ENCODE measurements at places on chromosomes 1 and 21.

DNA sequence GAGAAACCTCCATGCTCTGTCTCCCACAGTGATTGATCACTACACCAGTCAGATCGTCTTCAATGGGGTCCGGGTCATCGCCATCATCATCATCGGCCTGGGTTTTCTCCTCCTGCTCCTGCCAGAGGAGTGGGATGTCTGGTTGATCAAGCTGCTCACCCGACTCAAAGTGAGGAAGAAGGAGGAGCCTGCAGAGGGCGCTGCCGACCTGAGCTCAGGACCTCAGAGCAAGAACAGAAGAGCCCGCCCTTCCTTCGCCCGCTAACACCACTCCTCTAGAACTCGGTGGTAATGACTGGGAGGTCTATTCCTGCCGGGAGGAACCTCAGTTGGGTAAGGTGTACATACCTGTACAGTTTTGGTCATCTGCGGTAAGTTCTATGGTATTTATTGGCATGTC, 50.3 kb upstream of the COA6 start:
- peak; percentile 77 for DNase-seq

- DNase-seq: no peak
Observed at GRCh38 chr1:36918604-36919003, 115.7 kb downstream of the GRIK3 start.

GRCh38 chr1:48371598-48371997, 100.4 kb downstream of the SPATA6 start:
- no peak for DNase-seq

- no peak for DNase-seq
Observed at GRCh38 chr1:199226163-199226562, 587.3 kb downstream of the PTPRC start.

DNA sequence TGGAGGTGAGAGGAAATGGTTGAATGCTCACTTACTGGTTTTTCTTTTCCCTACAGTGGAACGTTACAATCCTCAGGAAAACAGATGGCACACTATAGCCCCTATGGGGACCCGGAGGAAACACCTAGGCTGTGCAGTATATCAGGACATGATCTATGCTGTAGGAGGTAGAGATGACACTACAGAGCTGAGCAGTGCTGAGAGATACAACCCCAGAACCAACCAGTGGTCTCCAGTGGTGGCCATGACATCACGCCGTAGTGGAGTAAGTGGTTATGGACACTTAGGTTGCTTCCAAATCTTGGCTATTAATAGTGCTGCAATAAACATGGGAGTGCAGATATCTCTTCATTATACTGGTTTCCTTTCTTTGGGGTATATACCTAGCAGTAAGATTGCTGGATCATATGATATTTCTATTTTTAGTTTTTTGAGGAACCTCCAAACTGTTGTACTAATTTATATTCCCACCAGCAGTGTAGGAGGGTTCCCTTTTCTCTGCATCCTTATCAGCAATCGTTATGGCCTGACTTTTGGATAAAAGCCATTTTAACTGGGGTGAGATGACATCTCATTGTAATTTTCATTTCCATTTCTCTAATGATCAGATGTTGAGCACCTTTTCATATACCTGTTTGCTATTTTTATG, 48.8 kb upstream of the DARS2 start:
- DNase-seq: no peak

DNA sequence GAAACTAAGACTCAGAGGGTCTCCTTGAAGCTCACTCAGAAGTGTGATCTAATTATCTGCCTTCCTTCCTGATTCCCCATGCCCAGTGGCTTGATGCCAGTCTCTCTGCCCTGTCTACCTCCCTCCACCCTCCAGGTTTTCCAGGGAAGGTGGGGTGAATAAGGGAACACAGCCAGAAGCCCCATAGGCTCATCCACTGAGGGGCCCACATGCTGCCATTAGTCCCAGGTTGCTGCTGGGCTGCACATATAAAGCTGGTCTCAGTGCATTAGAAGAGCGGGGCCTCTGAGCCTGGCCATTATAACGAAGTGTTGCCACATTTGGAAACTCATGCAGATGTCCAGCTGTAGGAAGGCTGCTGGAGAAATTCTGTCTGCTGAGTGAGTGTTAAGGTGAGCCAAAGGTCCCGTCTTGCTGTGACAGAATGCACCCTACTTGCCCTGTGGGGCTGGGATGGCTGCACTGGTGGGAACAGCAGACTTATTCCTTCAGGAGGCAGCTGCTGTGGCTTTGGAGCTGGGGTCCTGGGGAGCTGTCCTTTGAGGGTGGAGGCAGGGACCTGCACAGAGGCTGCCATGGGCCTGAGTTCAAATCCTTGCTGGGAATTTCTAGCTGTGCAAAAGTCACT, 2.9 kb downstream of the ADORA1 start:
- no peak for DNase-seq

- no peak for DNase-seq
Observed at GRCh38 chr1:85611425-85611824, 30.9 kb downstream of the CCN1 start.

GRCh38 chr1:78155121-78155520, 109.4 kb downstream of the GIPC2 start:
- DNase-seq: no peak

DNA sequence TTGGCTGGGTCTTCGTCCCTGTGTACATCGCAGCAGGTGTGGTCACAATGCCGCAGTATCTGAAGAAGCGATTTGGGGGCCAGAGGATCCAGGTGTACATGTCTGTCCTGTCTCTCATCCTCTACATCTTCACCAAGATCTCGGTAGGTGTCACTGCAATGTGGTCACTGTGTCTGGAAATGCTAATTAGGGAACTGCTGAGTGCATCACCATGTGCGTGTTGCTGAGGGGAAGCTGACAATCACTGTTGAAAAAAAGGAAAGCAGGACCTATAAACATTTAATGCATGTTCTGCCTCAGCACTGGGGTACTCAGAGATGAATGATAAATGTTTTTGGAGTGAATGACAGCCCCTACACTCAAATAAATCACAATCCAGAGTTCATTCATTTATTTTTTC, 6.8 kb downstream of the SLC5A9 start:
- DNase-seq: no peak

DNA sequence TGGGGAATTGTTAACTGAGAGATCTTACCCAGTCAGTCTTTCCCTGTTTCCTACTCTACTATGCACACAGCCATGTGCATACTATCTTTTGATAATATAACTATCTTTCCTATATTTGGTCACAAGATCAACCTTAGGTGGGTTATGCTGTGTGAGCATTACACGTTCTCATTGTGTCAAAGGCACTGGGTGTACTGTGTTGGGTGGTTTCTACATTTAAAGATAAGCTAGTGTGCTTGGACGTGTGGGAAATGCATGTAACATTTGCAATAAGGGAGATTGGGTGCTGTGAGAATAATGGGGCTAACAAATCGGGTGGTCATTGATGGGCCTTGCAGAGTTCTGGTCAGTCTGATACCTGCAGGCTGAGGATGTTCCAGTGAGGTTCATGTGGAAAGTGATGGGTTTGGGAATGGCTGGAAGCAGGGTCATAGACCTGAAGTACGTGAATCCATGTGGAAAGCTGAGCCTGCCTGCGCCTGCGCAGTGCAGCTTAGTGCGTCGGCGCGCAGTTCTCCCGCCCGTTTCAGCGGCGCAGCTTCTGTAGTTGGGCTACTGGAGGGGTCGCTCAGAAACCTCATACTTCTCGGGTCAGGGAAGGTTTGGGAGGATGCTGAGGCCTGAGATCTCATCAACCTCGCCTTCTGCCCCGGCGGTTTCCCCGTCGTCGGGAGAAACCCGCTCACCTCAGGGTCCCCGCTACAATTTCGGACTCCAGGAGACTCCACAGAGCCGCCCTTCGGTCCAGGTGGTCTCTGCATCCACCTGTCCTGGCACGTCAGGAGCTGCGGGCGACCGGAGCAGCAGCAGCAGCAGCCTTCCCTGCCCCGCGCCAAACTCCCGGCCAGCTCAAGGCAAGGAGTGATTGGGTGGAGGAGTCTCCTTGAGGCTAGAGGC, at the start of gene MSH4:
Gene MSH4 (plus strand): TSS at position 507 of the 897 bp plus-strand sequence. CDS start 104 bp downstream, at position 611.
- peak; percentile 86 for DNase-seq

DNA sequence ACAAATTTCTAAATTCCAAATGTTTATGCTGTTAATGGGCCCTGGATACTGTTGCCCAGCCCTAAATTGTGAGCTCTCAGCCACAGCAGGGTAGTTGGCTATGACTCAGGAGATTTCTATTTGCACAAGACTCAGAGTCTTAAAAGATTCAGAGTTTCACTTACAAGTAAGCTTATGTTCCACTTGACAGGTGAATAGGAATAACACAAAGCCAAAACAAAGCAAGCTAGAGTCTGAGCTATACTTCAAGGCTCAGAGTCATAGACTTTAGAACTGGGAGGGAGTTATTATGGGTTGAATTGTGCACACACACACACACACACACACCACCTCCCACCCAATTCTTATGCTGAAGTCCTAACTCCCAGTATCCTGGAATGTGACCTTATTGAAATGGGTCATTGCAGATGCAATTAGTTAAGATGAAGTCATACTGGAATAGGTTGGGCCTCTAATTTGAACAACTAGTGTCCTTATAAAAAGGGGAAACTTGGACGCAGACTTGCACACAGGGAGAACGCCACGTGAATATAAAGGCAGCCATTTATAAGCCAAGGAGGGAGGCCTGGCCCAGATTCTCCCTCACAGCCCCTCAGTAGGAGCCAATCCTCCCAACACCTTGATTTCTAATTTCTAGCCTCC, 30.2 kb downstream of the PRDX6 start:
- peak; percentile 30 for DNase-seq

GRCh38 chr1:61797045-61797755, 54.9 kb downstream of the PATJ start:
- no peak for DNase-seq

GRCh38 chr1:192133350-192133926, 24.8 kb upstream of the RGS18 start:
- DNase-seq: no peak

DNA sequence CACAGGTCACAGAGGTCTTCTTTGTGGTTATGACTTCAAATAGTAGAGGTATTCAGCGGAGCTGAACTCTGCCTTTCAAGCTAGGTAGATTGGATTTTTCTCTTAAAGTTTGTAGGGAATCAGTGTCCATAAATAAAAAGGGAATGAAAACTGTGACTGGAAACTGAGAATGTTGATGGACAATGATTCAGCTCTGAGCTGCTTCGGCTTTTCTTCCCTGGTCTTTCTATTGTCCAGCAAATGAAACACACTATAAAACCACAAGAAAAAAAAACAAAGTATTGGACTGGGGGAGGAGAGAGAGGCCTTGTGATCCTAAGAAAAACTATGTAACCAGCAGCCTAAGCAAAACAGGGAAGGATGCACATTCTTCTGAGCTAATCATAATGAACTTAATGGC, 11.1 kb downstream of the TNNI3K start:
- DNase-seq: no peak

GRCh38 chr21:46655230-46655629, 19.8 kb downstream of the PRMT2 start:
- DNase-seq: no peak

DNA sequence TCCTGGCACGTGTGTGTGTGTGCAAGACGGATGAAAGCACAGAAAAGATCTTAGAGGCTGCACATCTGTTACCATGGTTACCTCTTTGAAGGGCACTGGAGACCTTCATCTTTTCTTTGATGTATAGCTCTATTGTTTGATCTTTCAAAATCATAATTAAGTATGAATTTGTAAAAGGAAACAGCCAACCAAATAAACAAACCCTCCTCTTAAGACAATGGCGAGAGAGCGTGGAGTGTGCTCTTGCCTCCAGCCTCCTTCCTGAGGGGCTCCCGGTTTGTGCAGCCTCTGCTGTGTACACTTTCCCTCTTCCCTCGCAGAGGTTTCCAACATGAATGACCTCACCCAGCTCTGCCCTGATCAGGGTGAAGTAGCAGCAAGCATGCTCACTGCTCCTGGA, 27.9 kb downstream of the CACNA1S start:
- no peak for DNase-seq

- no peak for DNase-seq
Observed at GRCh38 chr1:183896466-183897048, 91.6 kb downstream of the RGL1 start.

DNA sequence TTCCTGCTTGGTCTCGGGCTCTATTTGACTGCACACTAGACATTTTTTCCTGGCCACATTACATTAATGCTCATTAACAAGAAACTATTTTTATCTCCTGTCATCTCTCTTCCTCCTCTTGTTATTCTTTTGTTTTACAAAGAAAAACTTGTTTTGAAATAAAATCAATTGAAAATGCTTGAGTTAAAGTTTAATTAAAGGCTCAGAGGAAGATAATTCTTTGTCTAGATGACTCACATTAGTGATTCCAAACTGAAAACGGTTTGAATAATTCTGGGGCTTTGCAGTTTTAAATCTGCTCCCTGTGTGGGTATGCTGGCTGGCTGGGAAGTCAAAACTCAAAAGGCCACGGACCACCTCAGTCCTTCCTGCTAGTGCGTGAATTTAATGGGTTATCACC, 29.6 kb downstream of the RGS5 start:
- DNase-seq: no peak

- DNase-seq: peak; percentile 81
Observed at GRCh38 chr1:109490029-109490933, 3.6 kb upstream of the CYB561D1 start.

- DNase-seq: no peak
Observed at GRCh38 chr1:214326406-214326805, 45.4 kb downstream of the SMYD2 start.

DNA sequence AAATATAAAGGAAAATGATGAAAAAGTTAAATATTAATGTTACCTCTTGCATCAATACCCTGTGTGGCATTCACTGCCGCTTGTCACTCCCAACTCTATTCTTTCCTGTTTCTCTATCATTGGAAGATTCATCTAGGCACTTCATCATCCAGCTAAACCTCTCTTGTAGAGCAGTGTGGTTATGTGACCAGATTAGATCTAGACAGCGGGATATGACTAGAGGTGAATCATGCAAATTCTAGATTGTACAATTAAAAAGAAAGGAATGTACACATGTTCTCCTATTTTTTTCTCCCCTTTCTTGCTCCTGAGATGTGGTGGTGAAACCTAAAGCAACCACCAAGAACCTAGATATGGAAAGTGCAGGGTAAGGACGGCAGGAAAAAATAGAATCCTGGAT, 174.1 kb downstream of the LBR start:
- DNase-seq: no peak

- DNase-seq: no peak
Observed at GRCh38 chr1:119081700-119082099, 58.8 kb downstream of the WARS2 start.

GRCh38 chr21:42747746-42748351, 94.4 kb downstream of the PDE9A start:
- peak; percentile 84 for DNase-seq

GRCh38 chr1:231693361-231694074, 66.9 kb downstream of the DISC1 start:
- no peak for DNase-seq

GRCh38 chr21:30227633-30228404, 11.9 kb upstream of the CLDN8 start:
- no peak for DNase-seq

- no peak for DNase-seq
Observed at GRCh38 chr21:36701756-36702621, 3.1 kb downstream of the SIM2 start.

- DNase-seq: no peak
Observed at GRCh38 chr1:23506376-23507107, 22.6 kb upstream of the ASAP3 start.

- DNase-seq: peak; percentile 85
Observed at GRCh38 chr1:156490401-156491032, 10.1 kb downstream of the MEF2D start.

- no peak for DNase-seq
Observed at GRCh38 chr1:74943046-74943445, 191.1 kb upstream of the LHX8 start.

GRCh38 chr1:16152481-16153087, 3.3 kb downstream of the EPHA2 start:
- DNase-seq: peak; percentile 93

GRCh38 chr1:110150330-110151174, at the start of gene SLC6A17:
Gene SLC6A17, plus strand, starts transcription at chr1:110150494. Its CDS starts 16,436 bp downstream, at chr1:110166930.
- peak; percentile 43 for DNase-seq

All from NCI-H82 (cell line).